M059J (cell line): ENCODE measurements at places on chromosomes 12 and 14. TPM values are rescaled to one million over a fixed set of nuclear protein-coding genes. Genes with fewer than 3 reads are reported as not detected.

- DNase-seq: no peak
These were observed 66.4 kb downstream of the TESC start for GRCh38 chr12:117032593-117033381.

DNA sequence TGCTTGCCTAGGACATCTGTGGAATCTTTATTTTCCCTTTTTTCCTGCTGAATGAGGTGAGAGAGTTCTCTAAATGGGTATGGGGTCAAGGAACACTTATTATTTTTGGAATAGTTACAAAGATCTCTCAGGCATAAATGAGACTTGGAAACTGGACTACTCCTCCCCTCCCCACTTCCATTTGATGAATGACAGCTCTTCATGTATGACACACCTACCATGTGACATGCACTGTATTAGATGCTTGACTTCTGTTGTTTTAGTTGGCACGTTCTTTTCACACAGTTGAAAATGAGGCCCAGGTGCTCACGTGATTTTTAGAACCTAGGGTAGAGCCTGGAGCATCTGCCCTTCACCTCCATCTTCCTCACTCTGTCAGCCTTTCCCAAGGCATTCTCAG lies 62.4 kb downstream of the VCPKMT start:
- no peak for DNase-seq

Gene GPR68
- total RNA-seq: 0.71 and 1.6 TPM in 2 replicates

GRCh38 chr14:49194067-49194466 lies 392.1 kb downstream of the RPS29 start:
- no peak for DNase-seq

- DNase-seq: no peak
These were observed 315.5 kb upstream of the FLRT2 start for GRCh38 chr14:85214471-85214870.

GRCh38 chr12:33639975-33640374 lies 200.4 kb upstream of the SYT10 start:
- DNase-seq: peak; percentile 16

Gene TAS2R20
- 0.07 TPM in 1 of 2 replicates, not detected in the other for total RNA-seq

Gene FGF23
- not detected in 2 replicates for total RNA-seq

DNA sequence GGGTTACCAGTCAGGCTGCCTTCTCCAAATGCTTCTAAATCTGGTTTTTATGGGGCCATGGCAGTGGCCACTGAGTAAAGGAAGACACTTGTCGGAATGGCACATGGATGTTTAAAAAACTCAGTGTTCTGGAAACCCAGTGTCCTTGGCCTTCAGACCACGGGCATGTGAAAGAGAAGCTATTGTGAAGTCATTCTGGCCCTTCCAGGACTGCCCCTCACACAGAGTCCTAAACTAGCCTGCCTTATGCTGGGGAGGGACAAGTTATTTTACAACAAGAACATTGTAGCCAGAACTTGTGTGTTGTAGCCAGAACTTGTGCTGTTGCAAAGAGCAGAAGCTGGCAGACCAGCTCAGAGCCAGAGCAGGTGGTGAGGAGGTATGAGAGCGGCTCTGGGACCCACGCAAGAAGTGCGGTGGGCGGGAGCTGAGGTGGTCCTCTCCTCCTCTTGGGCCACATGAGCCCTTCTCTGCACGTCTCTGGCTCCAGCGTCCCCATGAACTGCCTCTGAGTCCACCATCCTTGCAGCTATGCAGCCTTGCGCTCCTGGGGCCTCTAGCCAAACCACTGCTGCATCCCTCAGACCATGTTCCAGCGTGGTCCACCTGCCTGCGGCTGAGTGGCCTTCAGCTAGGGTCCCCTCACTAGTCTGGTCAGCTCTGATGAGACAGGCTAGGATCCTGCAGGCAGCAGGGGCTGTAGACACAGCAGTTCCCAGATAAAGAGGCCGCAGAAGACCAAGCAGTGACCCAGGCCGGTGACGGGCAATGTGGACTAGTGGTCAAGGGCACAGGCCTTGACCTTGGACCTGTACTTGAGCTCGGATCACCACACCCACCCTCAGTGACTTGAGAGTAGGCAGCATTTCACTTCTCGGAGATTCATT lies 32.5 kb downstream of the MMAB start:
- no peak for DNase-seq

Gene CLEC1B
- total RNA-seq: not detected in 2 replicates

- DNase-seq: no peak
These were observed 214.1 kb upstream of the PLEKHG7 start for GRCh38 chr12:92488735-92489134.

DNA sequence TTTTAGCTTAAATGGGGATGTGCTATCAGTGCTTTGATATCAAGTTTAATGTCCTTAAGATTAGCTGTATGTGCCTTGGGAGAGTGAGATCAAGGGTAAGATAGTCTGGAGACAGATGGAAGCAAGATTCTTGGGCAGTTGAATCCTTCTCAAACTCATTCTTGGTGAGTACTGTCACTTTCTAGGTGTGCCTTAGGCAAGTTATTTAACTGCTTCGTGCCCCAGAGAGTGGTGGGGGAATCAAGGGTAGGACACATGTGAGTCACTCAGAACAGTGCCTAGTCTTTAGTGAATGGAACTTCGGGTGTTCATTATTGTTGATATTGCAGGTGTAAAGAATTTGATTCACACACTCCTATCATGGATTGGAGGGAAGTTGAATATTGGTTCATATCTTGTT lies 803.7 kb downstream of the DIO2 start:
- DNase-seq: peak; percentile 70

GRCh38 chr12:49188201-49188915 lies 522 bp downstream of the TUBA1A start:
- peak; percentile 74 for DNase-seq

DNA sequence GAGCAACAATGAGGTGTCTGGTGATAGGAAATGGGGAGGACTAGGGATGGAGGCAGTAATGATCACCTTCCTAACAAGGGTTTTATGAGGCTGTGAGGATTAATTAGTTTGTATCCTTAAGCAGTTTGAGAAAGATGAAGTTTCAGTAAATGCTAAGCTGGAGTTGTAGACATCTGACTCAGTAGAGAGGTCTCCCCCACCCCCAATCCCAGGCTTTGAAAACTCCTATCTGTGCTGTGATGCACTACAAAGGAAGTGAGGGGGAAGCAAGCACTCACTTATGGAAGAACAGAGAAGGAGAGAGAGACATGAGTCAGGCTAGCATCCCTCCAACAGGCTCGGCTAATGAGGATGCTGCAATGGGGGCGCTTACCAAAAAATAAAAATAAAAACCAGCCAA lies 5.5 kb upstream of the BCL11B start:
- no peak for DNase-seq

- no peak for DNase-seq
These were observed 34.4 kb downstream of the SH2B3 start for GRCh38 chr12:111440152-111440551.

Gene GLIPR1L2
- not detected in 2 replicates for total RNA-seq

- peak; percentile 99 for DNase-seq
These were observed 111.0 kb downstream of the BEGAIN start for GRCh38 chr14:100476012-100476822.

GRCh38 chr12:88993651-88994050 lies 358.6 kb downstream of the DUSP6 start:
- peak; percentile 64 for DNase-seq

Gene RAB5B
- 58.1 and 71.3 TPM in 2 replicates for total RNA-seq

GRCh38 chr12:56103823-56104108 lies 593 bp upstream of the PA2G4 start:
- no peak for DNase-seq

DNA sequence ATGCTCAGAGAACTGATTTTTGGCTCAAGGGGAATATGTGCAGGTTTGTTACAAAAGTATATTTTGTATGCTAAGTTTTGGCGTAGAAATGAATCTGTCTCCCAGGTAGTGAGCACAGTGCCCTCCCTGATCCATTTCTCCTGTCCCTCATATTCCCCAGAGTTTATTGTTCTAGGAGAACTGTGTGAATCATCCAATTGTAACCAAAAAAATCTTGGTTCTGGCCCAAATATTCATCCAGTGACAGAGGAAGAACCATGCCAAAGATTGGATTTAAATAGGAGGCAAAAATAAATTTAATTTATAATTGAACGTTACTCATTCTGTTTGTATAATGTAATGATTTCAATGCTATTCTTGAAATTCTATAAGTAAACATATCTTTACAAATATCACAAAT lies 4.8 kb downstream of the CATSPERB start:
- no peak for DNase-seq

Gene CLEC12A
- total RNA-seq: not detected in 2 replicates

Gene LIN7A
- 1.3 and 1.9 TPM in 2 replicates for total RNA-seq

DNA sequence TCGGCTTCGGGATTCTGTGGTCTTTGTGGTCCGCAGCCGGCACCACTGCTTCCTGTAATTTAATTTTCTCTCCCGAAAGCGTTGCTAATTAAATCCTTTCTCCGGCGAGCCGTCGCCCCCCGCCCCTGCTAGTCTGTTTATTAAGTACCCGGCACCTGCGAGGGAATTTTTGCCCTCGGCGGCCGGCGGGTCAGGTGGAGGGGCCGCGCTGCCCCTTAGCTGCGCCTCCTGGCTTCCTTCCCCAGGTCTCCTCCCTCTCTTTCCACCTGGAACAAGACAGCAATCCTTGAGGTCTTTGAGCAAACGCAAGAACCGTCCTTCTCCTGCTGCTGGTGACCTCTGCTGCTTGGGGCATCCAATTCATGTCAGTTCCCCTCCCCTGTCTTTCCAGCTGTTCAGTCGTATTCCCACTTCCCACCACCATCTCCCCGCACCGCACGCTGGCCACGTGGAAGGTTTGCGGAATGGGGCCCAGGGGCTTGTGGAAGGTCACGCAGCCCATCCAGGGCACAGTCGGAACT lies 16.2 kb downstream of the ZDHHC22 start:
- DNase-seq: no peak

GRCh38 chr14:100442498-100443490 lies 119.7 kb downstream of the SLC25A47 start:
- DNase-seq: no peak

GRCh38 chr12:91551242-91551641 lies 368.6 kb upstream of the DCN start:
- DNase-seq: no peak

DNA sequence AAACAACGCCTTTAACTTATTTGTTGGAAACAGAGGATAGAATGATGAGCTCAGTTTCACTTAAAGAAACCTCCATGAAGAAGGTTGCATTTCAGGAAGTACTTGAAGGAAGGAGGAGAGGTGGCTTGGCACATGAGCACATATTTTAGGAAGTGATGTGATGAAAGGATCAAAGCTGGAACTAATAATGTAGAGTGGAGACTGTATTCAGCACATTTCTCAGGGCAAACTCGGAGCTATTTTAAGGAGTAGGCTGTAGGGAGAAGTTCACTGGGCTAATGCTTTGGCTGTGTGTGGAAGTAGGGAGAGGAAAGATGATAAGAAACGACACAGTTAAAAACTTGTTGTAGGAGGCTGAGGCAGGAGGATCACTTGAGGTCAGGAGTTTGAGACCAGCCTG lies 272.8 kb downstream of the AKAP6 start:
- no peak for DNase-seq

Gene CABP1
- total RNA-seq: not detected in 2 replicates

Gene KRT3
- total RNA-seq: not detected in 2 replicates

Gene LRRC9
- total RNA-seq: not detected in 2 replicates

Gene NELL2
- total RNA-seq: 0.25 TPM in 1 of 2 replicates, not detected in the other

Gene HSP90B1
- 763 and 1,048 TPM in 2 replicates for total RNA-seq

Gene NOVA1
- total RNA-seq: not detected in 2 replicates

GRCh38 chr12:16523284-16523950 lies 82.5 kb downstream of the LMO3 start:
- no peak for DNase-seq

Gene DENND5B
- 24.6 and 25.3 TPM in 2 replicates for total RNA-seq

Gene PPP4R4
- total RNA-seq: 0.15 and 0.99 TPM in 2 replicates

- no peak for DNase-seq
These were observed 40.4 kb upstream of the DIO3 start for GRCh38 chr14:101520621-101521472.

GRCh38 chr12:124203176-124203575 lies 91.7 kb upstream of the RFLNA start:
- DNase-seq: no peak

DNA sequence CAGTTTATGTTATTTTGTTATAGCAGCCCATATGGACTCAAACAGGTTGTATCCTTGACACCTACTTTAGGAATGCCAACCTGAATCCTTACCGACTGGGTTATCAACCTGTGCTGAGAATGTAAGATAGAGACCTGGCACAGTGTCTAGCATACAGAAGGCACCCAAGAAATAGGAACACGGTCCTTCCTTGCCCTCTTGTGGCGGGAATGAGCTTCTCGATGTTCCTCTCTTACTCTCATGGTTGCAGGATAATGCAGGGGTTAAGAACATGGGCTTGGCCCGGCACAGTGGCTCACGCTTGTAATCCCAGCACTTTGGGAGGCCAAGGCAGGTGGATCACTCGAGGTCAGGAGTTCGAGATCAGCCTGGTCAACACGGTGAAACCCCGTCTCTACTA lies 6.5 kb downstream of the C12orf43 start:
- DNase-seq: peak; percentile 44

- DNase-seq: no peak
These were observed 237.3 kb downstream of the CACNA1C start for GRCh38 chr12:2290091-2290490.

Gene TSPAN8
- 0.64 TPM in 1 of 2 replicates, not detected in the other for total RNA-seq

Gene BIN2
- not detected in 2 replicates for total RNA-seq

- DNase-seq: no peak
These were observed 18.8 kb upstream of the FAIM2 start for GRCh38 chr12:49922349-49923034.

GRCh38 chr12:69168363-69168762 lies 71.0 kb upstream of the CPSF6 start:
- DNase-seq: no peak
